ENCODE measurements at places on chromosomes 1 and 21.

DNA sequence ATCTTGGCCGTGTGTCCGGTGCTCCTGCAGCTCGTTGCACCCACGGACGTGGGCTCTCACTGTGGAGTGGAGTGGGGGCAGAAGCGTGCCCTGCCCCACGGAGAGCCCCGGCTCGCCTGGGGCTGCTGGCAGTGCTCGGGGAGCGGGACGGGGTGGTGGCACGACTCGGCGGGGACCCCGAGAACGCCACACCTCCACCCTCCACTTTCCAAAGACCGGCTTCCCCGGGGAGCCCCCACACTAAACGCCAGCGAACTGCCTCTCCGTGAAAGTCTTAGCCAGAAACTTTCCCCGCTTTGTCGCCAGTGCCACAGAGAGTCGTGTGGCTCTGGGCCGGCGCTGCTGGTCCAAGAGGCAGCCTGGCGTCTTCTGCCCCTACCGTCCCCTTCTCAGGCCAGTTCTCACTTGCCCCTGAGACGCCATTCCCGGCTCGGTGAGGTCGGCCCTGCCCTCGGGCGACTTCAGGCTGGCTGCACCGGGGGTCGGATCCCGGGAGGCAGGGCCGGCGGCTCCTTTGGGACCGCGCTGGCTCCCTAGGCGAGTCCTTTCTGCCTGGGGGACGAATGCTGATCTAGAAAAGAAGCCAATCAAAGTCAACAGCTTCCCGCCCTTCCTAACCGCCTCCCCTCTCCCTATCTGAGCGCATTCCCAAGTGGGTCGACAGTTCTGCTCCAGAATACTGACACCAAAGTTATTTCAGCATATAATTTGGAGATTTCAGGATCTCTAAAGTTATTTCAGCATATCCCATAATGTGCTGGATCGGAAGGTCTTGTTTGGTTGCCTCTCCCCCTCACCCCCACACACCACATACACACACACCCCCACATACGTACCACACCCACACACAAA lies 2.6 kb upstream of the SAMD13 start:
- peak; percentile 59 for DNase-seq

- peak; percentile 67 for DNase-seq
These were observed 22.8 kb upstream of the GPX7 start for GRCh38 chr1:52579415-52579814.

GRCh38 chr1:53293123-53293522 lies 34.7 kb downstream of the LRP8 start:
- peak; percentile 87 for DNase-seq

DNA sequence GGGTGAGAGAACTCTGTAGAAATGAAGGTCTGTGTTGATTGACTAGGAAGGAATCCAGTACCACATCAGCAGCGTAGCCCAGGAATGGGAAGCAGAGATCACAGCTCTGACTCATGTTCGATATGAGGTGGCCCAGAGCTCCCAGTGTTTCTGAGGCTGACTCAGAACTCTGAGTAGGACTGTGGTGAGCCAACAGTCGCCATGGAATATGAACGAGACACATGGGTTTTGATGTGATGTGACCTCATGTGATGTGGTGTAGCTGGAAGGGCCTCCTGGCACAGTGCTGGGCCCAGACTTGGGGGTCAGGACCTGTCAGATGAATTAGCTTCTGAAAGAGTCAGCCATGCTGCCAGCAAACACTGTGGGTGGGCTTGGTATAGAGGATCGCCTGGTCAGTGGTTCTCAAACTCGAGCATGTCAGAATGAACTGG lies 237.0 kb downstream of the MRPL39 start:
- peak; percentile 89 for DNase-seq

GRCh38 chr1:98849969-98850636 lies 154.6 kb downstream of the PLPPR5 start:
- DNase-seq, result no peak
